ENCODE measurements at places on chromosomes 5 and 9.

DNA sequence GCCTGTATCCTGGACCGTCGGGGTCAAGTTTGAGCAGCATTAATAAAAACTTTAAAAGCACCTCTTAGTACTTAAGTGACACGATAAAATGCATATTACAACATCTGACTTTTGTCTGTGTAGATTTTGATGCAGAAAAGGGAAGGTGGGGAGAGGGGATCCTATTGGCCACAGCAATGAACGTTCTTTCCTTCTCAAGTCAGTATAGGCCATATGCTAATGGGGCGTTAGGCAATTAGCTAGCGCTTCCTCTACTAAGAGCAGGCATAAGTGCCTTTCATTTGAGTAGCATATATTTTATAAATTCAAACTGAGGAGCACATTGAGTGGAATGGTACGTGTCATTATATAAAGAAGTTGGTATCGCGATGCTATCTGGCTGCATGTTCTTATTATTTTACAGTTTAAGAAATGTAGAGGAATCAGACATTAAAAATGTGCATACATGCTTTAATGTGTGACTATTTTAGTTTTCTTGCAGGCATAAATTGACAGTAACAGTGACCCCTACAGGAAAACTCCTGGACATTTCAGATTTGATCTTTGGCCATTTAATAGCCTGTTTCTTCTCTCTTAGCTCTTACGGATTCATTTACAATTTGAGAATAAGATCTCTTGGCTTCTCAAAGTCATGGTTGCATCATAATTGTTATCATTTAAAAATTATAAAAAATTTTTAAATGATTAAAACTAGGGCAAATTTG lies 1.1 kb upstream of the GNA14 start:
- DNase-seq, result peak; percentile 68

DNA sequence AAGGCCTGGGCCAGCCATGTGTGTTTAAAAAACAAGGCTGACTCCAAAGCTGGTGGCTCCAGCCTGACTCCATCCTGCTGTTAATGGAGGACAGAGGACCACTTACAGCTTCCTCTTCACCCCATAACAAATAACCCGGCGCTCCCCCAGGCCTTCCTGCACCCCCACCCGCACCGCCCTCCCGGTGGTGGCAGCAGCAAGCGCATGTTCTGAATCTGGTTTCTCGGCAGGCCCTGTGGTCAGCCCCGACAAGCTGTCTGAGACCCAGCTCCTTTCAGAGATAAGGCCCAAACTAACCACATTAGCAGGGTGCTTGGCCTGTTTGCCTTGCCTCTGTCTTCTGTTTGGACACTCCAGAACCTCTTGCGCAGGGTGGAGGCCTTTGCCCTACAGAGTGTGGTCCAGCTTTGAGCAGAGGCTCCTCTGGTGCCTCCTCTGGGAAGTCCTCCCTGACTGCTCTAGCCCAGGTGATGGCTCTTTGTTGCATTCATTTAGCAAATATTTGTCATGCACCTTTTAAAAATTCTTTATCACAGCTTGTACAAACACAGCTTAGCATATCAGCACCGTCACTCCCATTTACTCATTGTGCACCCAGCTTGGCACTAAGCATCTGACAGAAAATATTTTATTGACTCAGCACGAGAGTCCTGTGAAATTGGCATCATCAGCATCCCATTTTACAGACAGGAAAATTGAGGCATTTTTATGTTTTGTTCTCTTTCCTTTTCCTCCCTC lies 78.4 kb downstream of the NDFIP1 start:
- peak; percentile 72 for DNase-seq

DNA sequence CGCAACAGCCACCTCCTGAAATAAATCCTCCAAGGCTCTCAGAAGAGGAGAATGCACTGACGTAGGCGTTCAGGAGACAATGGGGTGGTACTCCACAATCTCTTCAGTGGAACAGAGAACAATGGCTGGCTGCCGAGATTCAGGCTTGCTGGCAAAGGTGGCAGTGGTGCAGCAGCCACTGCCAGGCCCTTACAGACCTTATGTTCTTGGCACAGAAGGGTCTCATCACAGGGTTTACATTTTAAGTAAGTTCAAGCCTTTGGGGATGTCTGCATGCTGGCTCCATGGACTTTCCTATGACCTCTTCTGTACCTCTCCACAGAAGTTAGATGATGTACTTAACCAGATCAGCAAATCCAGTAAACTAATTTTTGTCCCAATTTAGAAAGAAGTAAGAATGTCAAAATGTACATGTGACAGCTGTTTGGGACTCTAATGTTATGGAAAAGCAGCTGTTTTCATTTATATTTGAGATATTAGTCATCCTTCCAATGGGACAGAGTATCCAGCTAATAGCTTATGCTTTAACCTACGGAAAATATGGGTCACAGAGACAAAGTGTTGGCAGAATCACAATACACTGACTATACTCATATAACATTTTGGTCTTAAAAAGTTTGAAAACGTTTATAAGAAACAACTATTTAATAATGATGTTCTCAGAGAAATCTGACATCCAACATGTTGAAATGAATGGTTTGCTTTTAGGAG lies 180.9 kb downstream of the MAPKAP1 start:
- peak; percentile 50 for DNase-seq

- no peak for DNase-seq
These were observed 372.3 kb upstream of the CDH18 start for GRCh38 chr5:20360263-20360662.

DNA sequence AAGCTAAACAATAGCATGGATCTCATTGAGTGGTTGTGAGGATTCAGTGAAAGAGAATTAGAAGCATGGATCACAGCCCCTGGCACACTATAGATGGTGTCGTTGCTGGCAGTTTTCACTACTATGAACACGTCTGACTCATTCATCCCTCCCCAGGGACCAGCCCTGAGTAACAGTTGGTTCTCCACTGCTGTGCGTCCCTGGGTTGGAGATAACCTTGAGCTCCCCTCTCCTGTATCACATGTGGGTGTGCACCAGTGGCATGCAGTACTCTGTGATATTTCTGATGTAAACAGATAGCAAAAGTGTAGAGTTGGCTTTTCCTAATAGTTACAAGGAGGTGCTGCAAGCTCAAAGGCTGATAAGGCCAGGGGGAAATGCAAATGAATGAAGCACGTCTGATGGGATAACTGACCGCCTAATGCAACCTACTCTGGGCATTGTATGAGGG lies 8.8 kb upstream of the LCP2 start:
- DNase-seq, result peak; percentile 76

GRCh38 chr9:108444400-108445358 lies 411.1 kb downstream of the ACTL7B start:
- DNase-seq, result peak; percentile 91

GRCh38 chr9:127406799-127407491 lies 10.0 kb downstream of the SLC2A8 start:
- no peak for DNase-seq

DNA sequence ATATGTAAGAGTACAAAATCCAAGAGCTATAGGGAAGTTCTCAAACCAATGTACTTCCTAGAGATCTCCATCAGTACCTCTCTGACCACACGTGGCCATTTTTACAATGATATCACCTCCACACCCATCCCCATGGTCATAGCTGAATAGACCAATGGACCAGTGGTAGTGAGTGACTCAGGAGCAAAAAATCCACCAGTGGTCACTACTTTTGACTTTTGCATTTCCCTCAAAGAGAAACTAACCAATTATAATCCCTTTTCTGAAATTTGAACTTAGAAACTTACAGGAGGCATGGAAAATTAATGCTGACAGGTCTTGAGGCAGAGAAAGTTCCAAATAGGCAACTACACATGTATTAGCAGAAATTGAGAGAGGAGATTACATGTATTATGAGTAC lies 238.4 kb downstream of the TRPM3 start:
- DNase-seq, result peak; percentile 15

DNA sequence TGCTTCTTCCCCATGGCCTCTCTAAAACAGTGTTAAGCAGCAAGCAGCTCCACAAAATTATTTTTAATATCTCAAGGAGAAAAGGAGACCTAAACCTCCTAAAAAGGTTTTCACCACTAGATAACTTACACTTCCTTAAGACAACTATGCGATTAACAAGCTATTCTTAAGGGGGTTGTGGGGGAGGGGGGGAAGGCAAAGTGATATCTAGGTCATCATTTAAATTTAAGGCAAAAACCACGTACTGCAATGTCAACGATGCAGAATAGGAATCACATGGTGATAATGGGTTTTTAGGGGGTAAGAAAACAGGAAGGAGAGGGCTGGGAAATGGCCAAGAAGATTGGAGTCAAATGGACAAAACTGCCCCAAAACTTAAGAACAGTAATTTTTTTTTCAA lies 32.6 kb downstream of the CSNK1A1 start:
- no peak for DNase-seq

GRCh38 chr5:143682929-143683386 lies 129.0 kb upstream of the HMHB1 start:
- DNase-seq, result no peak

- DNase-seq, result no peak
These were observed 250.5 kb upstream of the PDE4D start for GRCh38 chr5:60143942-60144549.
